Fibroblast of skin of left biceps (primary cell): ENCODE measurements at places on chromosomes 7 and 10.

GRCh38 chr7:30351286-30351685 lies 66.9 kb downstream of the ZNRF2 start:
- no peak for DNase-seq

GRCh38 chr7:73994761-73995160 lies 33.2 kb upstream of the ELN start:
- no peak for DNase-seq

DNA sequence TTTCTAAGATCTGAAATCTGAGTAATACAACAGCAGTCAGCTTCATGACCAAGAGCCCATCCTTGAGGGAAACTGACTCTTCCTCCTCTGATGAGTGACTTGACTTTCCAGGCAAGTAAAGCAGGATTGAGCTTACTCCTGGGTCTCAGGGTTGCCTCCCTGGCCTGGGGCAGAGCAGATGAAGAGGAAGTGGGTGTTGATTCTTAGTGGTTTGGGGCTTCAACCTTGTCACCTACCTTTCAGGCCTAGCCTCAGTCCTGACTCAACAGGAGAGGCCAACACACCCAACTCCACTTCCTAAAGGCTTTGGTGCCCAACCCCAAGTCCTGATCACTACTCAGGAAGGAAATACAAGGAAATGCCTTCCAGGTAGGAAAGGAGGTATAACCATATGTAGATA lies 54.1 kb downstream of the KCNMA1 start:
- no peak for DNase-seq

- no peak for DNase-seq
Observed at GRCh38 chr10:42491001-42491592, 147.3 kb downstream of the ZNF33B start.

- DNase-seq, result no peak
Observed at GRCh38 chr7:4720225-4720624, 38.1 kb downstream of the FOXK1 start.

- peak; percentile 48 for DNase-seq
Observed at GRCh38 chr7:80357530-80357929, 154.3 kb downstream of the GNAT3 start.

DNA sequence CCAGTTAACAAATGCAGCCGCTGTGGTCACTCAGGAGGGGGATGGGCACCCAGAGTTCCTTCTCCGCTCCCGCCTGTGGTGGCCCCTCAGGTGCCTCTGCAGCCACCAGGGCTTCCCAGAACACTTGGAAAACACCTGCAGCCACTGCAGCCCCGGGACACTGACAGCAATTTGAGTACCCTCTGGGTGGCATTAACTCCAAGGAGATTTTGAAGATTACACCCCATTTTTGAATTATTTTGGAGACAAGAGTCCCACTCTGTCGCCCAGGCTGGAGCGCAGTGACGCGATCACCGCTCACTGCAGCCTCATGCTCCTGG lies 32.2 kb downstream of the IL15RA start:
- no peak for DNase-seq

- no peak for DNase-seq
Observed at GRCh38 chr7:16646472-16647072, 591 bp downstream of the BZW2 start.

- no peak for DNase-seq
Observed at GRCh38 chr7:26441002-26441521, 149.4 kb downstream of the SNX10 start.

GRCh38 chr10:110252151-110252550 lies 44.7 kb downstream of the MXI1 start:
- DNase-seq, result no peak

DNA sequence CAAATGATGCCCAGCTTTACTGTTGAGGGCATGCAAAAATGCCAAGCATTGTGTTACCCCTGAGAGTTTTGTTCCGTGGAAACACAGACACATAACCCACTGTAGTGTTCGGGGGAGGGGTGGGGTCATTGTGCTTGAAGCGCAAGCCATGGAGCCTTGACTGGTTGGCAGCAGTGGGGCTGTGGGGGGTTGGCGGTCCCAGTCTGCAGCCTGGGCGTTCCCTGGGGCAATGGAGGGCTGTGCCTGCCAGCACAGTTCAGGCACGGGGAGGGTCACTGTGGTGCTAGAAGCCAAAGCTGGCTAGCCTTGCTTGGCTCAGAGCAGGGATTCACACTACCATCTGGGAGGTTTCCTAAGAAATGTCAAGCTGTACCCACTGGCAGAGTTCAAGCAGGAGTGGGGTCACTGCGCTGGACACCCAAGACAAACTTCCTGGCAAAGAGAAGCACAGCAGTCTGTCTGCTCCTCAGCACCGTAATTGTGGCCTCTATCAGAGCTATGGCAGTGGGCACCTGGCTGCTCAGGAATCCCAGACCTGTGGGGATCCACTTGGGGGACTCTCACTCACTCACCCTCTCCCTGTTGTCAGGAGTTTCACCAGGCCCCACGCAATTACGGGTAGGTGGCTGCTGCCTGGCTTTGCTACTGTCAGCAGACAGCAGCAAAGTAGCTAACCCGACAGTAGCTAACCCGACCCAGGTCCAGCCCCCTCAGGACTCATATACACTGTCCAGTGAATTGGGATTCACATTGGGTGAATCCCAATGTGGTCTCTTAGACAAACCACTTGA lies 292.4 kb downstream of the ZWINT start:
- DNase-seq, result no peak

DNA sequence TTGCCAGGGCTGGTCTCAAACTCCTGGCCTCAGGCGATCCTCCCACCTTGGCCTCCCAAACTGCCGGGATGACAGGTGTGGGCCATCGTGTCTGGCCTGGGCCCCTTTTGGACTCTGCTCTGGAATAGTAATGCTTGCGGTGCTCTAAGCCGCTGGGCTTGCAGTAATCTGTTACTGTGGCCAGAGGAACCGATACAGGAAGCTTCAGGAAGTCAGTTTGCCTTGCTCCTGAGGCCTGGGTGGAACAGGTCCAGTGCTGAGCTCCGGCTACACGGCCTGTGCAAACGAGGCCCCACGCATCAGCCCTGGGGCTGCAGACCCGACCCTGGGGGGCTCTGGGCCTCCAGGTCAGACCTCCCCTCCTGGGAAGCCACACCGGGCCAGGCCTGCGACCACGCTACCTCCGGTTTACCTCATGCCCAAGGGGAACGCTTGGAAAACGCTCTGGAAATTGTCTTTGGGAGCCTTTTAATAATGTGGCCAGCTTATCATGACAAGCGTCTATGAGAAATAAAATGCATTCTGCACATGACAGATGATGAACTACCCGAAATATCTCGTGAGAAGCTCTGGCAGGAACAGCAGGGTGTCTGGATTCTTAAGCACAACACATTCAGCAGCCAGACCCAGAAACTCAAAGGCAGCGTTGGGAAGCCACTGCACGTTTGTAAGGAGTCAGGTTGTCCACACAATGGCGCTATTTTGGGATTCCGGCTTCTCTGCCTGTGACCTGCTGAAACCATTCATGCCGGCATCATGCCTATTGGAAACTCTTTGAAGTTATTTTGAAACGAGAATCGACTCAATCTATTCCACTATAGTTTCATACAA lies 10.1 kb upstream of the ADAP1 start:
- no peak for DNase-seq

DNA sequence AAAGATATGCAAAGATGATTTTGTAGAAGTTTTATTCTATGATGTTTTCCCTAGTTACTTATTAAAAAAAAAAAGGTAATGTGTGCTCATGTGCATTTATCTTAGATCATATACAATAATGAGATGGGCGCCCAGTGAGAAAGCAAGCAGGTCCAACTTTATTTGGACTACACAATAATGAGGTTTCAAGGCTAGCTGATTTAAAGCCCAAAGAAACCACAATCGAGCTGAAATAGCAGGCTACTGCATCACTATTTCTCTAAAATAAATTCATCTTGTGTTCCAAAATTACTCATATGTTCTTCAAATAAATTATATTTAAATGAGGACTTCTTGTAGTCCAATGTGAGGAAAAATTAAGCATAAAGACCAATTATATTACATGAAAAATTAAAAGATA lies 110.1 kb downstream of the JMJD1C start:
- DNase-seq, result no peak

DNA sequence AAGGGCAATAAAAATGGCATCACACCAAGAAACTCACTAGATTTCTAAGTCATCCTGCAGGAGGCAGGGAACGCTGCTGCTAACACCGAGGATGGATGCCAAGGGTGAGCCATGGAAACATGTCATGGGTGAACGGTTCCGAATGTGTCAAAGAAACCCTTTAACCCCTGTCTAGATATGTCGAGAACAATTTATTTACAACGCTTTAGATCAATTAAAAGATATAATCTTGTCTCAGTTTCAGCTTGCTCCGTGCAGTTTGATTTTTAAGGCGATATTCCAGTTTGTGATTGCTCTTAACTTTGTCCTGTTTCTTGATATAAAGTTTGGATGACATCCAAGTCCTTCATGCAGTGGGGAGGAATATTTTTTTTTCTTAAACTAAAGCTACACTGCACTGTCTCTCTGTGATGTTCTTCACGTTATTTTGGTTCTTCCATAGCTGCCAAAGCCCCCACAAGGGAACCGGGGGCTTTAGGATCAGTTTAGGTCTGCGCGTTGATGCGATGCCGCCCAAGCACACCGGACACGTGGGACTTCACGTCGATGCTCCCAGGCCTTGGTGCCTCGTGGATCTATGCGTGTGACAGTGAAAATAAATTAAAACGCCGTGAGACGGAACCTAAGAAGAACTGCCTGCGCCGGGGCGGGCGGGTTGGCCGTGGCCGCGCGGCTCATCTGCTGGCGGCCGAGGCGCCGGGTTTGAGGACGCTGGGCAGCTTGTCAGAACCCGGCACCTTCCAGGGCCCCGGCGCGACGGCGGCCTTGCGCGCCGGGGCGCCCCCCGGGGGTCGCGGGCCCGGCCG lies 220.3 kb downstream of the PHTF2 start:
- DNase-seq, result no peak

DNA sequence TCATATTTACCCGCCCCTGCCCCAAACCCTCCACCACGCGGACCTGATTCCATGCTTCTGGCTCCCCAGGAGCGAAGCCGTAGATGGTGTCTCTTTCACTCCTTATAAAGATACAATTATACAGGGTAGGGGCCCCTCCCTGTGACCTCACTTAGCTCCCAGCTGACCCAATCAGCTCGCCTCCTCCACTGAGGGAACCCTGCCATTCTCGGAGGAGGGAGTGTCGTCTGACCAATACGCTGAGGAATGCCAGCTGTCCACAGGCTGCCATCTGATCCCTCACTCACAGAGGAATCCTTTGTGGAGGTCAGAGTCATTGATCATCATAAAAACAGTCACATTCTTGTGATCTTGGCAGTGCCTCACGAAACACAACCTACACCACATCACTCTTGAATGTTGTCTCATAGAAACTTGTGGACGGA lies 67.5 kb upstream of the INSIG1 start:
- peak; percentile 91 for DNase-seq

- DNase-seq, result no peak
Observed at GRCh38 chr7:110442381-110442837, 648.5 kb upstream of the LRRN3 start.

GRCh38 chr10:42783181-42783549 lies 570 bp downstream of the BMS1 start:
- DNase-seq, result peak; percentile 4

GRCh38 chr7:112537822-112538387 lies 57.1 kb downstream of the LSMEM1 start:
- no peak for DNase-seq
